ENCODE measurements at places on chromosomes 6 and 20.

DNA sequence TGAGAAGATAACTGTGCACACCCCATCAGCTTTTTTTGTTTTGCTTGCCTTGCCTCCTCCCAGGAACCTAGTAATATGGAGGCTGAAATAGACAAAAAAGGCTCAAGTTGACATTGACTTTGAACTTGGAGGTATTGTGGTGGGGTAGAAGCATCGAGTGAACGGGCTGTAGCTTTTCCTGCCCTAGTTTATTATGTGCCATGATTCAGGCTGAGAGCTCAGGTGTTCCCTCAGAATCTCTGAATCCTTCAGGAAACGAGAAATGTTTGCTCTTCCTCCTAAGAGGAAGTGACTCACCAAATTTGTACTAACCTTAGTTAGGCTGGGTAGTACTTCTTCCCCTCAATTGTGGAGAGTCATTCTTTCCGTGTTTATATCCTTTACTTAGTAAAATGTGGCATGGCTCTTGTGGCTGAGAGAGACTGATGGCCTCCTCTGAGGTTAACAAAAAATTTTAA is 98.8 kb downstream of the SASH1 start:
- DNase-seq, result peak; percentile 73

GRCh38 chr20:22320245-22320915 is 264.0 kb downstream of the FOXA2 start:
- DNase-seq, result no peak

- DNase-seq, result no peak
Measured at GRCh38 chr6:20879526-20879925, 345.3 kb downstream of the CDKAL1 start.

GRCh38 chr6:137832110-137832509 is 34.9 kb upstream of the TNFAIP3 start:
- peak; percentile 95 for DNase-seq

- DNase-seq, result no peak
Measured at GRCh38 chr6:82836022-82836575, 229.5 kb downstream of the UBE3D start.

DNA sequence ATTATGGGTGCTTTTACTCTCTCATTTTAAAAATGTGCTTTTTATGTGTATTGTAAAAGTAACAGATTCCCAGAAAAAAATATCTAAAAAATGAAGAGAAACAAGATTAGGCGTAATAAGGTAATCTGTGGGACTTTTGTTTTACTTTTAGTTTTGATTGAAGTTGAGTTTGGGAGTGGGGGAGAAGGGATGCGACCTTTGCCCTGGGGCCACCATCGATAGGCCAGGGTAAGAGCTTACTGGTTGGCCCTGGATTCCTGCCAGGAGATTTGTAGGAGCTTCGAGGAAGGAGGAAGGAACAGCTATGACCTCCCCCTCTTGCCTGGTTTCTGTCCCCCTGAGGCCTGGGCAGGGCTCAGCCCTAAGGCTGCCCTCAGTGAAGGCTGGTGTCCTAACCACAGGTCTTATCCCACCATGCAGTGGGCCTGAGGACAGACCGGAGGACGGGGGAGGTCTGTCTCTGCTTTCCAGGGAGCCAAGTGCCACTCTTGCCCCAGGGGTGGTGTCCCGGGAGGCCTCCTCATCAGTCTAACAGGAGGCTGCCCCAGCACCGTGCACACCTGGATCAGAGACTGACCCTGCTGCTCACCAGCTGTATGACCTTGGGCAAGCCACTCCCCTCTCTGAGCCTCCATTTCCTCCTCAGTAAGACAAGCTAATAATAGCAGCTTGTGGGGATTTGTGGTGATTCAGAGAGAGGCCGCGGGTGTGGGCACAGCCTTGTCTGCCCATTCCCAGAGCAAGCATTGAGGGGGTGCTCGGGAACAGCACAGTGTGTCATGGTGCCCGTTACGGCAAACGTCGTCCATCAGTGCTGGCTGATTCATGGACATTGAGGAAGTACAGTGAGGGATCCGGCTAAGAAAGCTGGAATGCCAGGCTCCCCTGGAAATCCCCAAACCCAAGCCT is 21.2 kb downstream of the TGM2 start:
- peak; percentile 91 for DNase-seq

GRCh38 chr6:43544461-43544860 is 27.6 kb downstream of the POLR1C start:
- DNase-seq, result no peak

DNA sequence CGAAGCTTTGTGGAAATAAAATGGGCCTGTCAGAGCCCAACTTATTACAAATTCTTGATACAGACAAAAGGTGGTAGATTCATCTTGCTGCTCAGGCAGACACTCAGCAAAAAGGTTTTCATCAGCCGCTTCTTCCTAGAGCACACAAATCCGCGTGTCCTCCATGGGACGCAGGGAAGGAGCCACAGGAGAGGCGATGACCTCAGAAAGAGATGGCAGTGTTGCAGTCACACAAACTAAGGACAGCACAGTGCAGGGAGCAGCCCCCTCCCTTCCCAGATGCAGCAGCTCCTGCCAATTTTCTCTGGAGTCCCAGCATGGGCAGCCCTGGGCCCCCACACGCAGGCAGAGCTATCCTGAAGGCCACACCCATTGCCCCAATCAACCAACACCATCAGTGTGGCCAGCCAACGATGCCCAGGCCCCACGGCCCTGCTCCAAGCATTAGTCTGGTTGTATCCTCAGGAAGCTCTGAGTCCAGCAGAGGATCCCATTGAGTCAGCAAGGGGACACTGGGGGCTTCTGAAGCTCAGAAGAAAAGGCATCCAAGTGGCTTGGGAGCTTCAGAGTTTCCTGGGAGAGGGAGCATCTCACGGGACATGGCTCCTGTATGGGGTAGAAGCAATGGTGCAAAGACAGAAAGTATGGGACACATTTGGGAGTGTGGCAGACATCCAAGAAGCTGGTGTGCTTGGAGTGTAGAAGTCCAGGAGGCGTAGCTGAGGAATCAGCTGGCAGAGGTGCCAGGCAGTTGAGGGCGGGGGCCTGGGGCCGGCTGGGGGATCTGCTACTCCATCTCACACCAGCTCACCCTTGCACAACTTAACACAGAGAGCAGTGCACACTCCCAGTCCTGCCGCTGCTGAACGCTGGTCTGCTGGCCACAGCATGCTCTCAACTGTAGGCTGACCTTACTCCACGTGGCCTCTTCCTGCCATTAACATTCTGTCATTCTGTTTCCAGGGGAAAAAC is 142.1 kb upstream of the CST7 start:
- DNase-seq, result no peak

- DNase-seq, result no peak
Measured at GRCh38 chr20:49595811-49596561, 28.0 kb upstream of the PTGIS start.

- no peak for DNase-seq
Measured at GRCh38 chr6:106444777-106445507, 84.4 kb downstream of the CRYBG1 start.

DNA sequence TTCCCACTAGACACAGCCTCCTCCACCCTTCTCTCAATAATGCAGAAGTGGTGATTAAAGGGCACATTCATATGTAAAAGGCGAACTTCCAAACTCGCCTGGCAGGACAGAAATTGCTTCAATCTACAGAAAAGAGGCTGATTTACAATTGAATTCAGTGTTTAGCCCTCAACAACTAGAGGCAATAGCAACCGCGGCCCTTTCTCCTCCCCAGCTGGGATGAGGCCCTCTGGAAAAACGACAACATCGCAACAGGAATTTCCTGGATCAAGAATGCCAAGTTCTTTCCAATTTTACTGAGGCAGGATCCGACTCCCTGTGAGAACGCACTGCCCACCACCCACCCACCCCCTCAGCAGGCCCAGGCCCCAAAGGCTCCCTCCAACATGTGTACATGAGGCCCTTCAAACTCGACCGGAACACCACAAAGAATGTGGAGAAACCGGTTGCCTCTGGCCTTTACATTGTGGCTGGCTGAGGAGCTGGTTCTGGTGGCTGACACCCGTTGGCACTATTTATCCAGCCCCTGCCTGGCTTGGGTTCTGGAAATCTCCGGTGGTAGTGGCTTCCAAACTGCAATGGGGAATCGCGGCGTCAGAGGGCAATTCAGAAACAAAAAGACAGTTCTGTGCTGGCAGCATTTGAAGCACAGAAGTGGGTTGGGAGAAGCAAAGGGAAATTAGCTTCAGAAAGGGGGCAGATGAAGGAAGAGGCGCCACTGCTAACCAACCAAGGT is 36.8 kb downstream of the ZMYND8 start:
- no peak for DNase-seq

DNA sequence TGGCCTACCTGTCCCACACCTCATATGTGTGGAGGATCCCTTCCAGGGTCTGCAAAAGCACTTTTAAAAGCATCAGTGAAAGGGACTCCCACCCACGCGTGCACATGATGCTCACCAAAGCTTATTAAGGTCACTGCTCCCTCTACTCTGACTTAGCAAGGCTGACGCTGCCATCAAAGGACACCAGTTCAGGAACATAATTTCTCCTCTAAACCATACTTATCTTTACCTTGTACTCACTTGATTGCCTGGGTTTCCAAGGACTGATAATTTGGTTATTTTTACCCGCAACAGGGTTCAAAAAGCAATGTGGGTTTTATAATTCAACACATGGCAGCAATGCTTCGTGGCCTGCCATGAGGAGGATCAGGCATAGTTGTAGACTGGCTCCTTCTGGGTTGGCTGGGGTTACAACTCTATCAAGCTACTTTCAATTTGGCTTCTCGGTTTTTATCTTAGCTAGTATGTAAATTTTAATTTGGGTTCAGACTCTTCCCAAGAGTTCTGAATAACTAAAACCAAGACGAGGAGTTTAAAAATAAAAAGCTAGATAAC is 52.2 kb upstream of the EMILIN3 start:
- no peak for DNase-seq

DNA sequence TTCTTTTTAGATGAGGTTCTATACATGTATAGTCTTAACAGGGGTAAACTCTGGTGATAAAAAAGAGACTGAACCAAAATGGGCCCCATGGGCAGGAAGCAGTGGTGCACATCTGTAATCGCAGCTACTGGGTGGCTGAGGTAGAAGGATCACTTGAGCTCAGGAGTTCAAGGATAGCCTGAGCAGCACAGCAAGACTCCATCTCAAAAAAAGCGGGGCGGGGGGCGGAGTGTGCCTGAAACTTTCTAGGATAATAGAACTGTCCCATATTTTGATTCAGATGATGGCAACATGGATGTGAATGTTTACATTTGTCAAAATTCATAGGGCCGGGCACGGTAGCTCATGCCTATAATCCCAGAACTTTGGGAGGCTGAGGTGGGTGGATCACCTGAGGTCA is 48.8 kb upstream of the TAF8 start:
- DNase-seq, result no peak

- DNase-seq, result no peak
Measured at GRCh38 chr6:136983687-136984086, 61.1 kb downstream of the IL20RA start.

- peak; percentile 11 for DNase-seq
Measured at GRCh38 chr6:139271056-139271455, 20.7 kb downstream of the TXLNB start.

DNA sequence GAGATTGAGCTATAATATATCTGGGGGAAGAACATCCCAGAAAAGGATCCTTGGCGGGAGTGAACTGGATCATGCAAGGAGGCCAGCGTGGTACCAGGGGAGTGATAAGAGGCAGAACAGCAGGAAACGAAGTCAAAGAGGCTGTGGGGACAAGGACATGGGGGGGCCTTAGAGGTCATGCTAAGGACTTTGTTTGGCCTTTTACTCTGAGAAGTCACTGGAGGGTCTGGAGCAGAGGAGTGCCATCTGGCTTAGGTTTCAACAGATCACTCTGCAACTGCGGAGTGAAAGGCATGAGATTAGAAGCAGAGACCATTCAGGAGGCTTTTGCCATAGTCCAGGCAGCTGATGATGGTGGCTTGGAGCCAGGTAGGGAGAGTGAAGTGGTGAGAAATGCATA is 24.3 kb downstream of the MRAP2 start:
- no peak for DNase-seq

- DNase-seq, result peak; percentile 19
Measured at GRCh38 chr6:81331526-81331925, 421.0 kb downstream of the TENT5A start.

DNA sequence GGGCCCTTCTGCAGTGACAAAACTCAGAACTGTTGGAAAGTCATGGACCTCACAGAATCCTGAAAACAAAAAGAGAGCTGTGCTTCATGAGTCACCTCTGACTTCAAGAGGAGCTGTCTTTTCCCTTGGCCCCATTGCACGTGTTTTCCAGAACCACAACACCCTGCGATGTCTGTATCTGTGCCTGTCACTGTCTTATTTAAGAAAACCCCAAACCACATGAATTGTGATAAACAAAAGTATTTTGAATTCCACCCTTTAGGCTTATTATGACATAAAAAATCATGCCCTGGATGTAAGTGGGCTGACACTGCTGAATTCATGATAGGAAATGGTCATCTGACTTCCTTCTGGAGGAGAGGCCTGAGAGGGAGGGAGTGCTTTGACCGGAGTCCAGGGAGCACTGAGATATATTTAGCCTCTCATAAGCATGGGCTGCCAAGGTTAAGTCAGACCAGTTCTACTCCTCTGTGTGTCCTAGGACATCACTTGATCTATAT is 96.4 kb upstream of the DUSP22 start:
- no peak for DNase-seq

DNA sequence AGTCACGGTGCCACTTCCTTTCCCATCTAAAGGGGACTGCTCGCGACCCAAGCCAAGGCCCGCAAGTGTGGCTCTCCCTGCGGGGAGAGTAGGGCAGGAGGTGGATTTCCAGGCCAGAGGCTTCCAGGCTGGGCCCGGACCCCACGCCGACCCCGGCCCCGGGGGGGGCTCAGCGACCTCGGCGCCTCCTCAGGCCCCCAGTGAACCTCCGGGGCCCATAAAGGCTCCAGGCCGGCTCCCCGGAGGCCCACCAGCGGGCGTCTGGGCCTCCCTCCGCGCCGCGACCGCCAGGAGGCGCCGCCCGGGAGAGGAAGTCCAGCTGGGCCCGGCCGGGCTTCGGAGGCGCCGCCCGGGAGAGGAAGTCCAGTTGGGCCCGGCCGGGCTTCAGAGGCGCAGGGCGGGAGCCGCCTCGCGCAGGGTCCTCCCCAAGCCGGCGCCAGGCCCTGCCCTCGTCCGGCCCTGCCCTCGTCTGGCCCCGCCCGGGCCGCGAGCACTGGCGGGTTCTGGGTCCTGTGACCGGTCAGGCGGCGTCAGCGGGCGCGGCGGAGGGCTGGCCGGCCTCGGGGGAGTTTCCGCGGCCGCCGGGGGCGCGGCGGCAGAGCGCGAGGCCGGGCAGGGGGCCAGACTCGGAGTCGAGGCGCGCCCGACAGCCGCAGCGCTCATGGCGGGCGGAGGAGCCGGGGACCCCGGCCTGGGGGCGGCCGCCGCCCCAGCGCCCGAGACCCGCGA is at the start of gene RAB32:
Gene RAB32 (plus strand): TSS at position 623 of the 729 bp plus-strand sequence. CDS start 39 bp downstream, at position 662.
- DNase-seq, result peak; percentile 49
